ENCODE measurements at places on chromosomes 1 and 21.
A peak's percentile ranks its signal among the peaks of the same experiment; 100 is the strongest.

- DNase-seq = no peak
These were observed 145.1 kb downstream of the KCNJ6 start for GRCh38 chr21:37771181-37771580.

DNA sequence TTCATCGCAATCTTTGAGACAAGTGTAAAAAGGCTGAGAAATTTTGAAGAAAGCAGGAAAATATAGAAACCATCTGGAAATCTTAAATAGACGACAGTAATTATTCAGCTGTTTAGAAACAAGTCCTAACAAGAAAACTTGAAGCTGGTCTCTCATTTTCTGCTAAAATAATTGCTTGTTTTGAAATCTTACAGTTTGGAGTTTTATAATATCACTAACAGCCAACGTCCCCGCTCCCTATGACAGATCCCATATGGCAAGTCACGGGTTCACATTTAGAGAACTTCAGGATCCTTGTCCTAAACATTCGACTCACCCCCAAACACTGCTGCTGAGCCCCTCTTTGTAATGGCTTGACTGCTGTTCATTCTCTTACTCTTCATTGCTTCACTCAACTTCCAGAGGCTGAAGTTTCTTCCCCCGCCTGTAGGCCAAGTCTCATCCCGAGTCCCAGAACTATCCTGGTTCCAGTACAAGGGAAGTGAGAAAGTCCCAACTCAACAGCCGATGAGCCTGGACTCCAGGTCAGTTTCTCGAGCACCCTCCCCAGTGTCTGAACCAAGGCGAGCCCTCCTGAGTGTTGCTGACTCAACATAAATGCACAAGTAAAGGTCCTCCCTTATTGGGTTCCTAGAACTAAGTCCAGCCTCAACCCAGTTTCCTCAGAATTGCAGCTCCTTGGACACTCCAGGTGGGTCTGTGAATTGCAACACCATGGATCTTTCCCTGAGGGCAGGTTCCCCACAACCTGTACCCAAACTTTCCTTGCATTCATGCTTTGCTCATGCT, 93.4 kb upstream of the BACE2 start:
- DNase-seq = no peak

DNA sequence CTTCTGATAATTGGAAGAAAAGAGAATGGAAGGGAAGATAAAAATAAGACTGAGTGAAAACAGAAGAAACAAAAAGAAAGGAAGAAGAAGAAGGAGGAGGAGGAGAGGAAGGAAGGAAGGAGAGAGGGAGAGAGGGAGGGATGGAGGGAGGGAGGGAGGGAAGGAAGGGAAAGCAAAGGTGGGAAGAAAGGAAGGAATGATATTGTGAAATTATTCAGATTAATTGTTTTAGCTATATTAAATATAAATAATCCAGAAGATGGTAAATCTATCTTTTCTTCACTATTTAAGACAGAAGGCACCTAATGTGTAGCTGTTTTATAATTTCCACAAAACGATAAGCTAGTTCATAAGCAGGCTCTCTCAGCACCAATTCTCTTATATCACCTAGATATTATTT, 191.3 kb upstream of the LRRC7 start:
- no peak for DNase-seq

DNA sequence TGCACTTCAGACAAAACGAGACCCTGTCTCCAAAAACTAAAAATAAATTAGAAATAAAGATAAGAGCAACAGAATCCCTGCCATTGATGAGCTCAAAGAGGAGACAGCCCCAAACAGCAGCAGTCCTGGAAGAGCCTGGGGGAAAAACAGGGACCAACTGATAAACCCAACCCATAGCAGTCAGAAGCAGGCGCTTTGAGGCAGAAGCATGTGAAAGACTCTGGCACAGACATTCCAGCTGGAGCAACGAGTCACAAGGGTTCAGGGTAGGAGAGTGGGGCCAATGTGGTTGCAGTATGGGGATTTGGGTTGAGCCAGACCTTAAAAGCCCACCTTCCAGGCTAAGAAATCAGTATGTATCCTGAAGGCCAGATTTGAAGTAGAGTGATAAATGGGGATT, 78.5 kb downstream of the MPZL1 start:
- no peak for DNase-seq

DNA sequence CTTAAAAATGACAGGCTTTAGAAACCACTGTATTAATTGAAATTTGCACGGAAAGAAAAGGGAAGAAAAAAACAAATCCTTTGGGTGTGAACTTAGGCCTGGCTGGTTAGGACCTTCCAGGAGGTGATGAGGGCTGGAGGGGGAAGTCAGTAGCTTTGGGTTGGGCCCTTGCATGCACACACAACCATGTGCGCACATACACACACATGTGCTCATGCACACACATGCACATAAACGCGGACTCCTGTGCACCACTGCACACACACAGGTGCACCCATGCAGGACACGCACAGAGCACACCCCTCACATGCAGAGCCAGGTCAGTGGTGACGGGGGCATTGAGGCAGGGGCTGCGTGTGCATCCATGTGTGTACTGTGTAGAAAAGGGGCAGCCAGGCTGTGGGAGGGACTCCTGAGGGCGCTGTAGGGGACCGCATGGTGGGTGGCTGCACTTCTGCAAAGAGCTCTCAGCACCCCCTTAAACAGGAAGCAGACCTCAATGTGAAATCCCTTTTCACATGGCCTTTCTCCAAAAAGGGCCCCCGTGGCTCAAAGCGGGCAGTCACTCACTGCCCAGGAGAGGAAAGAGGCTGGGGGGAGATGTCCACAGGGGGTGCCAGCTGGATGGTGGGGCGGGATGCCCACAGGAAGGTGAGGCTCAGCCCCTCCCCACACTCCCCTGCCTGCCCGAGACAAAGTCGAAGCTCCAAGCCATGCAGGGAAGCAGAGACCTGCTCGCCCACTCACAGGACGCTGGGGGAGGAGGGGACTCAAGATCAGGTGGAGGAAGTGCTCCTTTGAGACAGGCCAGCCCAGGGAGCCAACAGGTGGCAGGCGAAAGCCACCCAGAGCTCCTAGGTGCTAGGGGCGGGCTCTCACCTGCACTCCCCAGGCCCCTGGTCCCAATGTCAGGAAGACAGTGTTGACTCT, 95.2 kb downstream of the ITPKB start:
- DNase-seq = no peak

- DNase-seq = no peak
These were observed 578 bp upstream of the TRIM62 start for GRCh38 chr1:33182401-33182841.

- peak; percentile 83 for DNase-seq
These were observed 37.0 kb downstream of the NUAK2 start for GRCh38 chr1:205284420-205285144.

DNA sequence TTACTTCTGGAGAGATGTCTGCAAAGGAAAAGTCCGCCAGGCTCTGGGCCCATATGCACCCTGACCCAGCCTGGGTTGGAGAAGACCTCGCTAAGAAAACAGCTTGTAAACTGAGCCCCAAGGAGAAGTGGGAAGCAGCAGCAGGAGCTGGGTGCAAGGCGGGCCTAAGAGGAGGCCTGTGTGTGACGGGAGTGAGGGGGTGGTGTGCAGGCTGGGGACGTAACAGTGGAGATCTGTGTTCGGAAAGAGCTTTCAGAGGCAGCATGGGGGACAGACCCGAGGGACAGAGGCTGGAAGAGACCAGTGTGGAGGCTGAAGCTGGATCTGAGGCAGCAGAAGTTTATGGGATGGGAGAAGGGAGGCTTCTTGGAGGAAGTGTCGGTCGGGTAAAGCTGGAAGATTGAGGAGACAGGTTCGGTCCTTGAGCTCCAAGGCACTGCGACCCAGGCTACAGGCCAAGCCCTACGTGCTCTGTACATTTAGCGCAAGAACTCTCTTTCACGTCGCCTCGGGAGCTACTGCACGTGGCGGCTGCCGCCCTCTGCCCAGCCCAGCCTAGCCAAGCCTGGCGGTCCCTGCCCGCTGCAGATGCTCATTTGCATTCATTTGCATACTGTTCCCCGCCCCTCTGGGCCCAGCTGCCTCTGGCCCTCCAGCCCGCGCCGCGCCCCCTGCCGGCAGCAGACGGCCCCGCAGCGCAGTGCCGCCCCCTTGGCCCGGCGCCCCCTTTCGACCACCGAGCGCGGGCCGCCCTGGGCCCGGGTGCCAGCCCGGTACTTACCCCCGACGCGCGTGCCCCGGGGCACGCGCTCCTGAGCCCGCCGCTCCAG, 6.3 kb downstream of the HPCA start:
- DNase-seq = no peak

DNA sequence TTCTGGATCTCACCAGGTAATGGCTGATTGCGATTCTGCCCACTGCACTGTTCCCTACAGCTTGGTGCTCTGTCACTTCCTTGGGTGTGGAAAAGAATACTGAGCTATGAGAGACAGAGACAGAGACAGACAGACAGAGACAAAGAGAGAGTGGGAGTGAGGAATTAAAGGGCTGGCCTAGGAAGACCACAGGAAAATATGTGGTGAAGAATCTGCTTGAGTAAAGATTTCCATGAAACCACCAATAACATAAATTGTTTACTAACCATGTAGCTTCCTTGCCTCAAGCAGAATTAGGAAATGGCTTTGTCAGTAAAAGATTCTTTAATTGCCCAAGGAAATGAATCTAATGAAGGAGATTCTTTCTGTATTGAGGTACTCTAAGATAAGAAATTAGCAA, 54.4 kb downstream of the MPZL1 start:
- no peak for DNase-seq

DNA sequence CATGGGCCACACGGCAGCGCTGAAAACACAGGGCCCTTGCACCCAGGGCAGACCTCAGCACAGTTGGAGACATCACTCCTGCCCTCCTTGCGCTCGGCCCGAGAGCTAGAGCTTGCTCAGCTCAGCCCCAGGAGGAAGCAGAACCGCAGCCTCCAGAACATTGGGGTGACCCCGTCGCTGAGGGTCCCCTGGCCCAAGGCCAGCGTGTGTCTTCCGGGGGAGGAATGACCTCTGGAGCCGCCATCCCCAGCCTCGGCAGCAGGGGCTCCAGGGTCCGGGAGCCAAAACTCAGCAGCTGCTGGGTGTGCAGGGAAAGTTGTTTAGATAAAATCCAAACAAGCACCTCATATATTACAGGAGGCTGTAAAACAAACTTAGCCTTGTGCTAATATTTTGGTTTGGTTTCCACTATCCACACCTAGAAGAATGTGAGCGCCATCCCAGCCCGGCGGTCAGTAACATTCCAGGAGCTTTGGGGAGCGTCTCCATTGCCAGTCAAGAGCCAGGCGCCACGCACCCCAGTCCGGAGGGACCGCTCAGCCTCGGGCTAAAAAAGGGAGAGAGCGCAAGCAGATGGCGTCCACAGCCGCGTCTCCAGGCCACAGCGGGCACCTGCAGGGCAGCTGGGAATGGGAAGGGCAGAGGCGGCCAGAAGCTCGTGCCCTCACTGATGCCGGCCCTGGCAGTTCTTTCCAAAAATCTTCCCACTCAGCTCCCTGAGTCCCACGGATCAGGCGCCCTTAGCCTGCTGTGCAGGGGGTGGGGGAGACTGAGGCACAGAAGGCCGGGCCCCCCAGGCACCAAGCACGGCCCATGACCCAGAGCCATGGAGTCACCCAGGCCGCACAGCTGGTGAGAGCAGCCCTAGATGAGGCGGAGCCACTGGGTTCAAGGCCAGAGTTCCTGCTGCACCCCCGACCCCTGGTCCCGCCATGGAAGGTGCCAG, 52.0 kb downstream of the SLX9 start:
- DNase-seq = no peak

- DNase-seq = no peak
These were observed 120.0 kb downstream of the TRIM33 start for GRCh38 chr1:114390960-114391359.

GRCh38 chr21:21559285-21560045, 561.3 kb downstream of the NCAM2 start:
- DNase-seq = no peak

- DNase-seq = no peak
These were observed 27.4 kb upstream of the ZBTB21 start for GRCh38 chr21:42037516-42037915.

DNA sequence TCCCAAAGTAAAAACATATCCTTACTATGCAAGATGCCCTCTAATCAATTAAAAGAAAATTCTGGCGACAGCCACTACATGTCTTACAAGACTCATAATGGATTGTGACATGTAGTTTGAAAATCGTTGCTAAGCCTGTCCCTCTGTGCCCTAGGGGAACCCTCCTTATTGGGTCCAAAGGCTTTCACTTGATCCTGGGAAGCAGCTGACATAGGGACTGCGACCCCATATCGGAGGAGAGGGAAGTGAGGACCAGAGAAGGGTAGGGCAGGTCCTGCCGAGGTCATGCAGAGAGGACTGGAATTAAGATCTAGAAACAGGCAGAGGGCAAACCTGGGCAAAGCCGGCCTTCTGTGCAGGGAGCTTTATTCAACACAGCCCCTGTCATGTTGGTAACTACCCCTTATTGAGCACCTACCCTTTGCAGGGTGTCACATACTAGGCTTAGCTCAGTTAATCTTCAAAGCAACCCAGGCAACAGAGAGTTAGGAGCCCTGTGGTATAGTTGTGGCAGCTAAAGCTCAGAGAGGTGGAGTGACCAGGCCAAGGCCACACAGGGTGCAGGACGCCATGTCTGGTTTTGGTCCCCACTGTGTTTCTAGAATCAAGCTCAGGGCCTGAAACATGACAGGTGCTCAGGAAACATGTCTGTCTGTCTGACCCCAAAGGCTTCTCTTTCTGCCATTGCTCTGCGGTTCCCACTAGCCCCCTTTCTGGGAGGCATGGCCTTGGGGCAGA, 18.4 kb upstream of the IFNLR1 start:
- no peak for DNase-seq

DNA sequence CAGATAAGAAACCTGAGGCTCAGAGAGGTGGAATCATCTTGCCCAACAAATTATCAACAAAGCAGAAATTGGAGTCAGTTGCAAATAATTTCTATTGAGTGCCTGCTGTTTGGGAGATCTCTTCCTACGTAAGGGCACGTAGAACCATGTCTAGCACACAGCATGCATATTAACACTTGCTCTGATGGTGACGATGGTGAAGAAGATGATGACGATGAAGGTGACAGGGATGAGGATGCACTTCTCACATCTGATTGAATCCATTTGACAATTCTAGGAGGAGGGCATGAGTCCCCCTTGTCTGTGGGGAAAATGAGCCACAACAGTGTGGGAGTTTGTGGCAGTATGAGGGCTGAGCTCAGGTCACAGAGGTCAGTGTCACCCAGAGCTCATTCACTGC, 183.6 kb downstream of the HIVEP3 start:
- DNase-seq = no peak

- no peak for DNase-seq
These were observed 41.4 kb upstream of the CCDC190 start for GRCh38 chr1:162902416-162902815.

DNA sequence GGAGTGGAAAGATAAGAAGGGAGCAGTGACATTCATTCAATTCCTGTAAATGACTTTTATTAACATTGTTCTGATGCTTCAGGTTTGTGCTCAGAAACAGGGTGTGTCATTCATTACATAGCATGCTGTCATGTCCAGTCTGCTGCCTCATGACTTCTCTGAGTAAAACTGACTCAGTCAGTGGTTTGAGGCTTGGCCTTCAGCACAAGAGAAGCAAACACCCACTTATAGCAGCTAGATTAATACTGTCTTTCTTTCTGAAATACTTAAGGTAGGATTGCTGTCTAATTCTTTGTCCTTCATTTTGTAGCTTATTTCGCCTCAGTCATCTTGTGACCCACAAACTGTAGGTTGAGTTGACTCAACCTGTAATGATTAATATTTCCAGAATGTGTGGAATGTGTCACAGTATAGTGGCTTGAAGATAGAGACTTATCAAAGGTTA, 32.9 kb downstream of the RASAL2 start:
- DNase-seq = no peak
